ENCODE measurements at places on chromosomes 12 and 14.

DNA sequence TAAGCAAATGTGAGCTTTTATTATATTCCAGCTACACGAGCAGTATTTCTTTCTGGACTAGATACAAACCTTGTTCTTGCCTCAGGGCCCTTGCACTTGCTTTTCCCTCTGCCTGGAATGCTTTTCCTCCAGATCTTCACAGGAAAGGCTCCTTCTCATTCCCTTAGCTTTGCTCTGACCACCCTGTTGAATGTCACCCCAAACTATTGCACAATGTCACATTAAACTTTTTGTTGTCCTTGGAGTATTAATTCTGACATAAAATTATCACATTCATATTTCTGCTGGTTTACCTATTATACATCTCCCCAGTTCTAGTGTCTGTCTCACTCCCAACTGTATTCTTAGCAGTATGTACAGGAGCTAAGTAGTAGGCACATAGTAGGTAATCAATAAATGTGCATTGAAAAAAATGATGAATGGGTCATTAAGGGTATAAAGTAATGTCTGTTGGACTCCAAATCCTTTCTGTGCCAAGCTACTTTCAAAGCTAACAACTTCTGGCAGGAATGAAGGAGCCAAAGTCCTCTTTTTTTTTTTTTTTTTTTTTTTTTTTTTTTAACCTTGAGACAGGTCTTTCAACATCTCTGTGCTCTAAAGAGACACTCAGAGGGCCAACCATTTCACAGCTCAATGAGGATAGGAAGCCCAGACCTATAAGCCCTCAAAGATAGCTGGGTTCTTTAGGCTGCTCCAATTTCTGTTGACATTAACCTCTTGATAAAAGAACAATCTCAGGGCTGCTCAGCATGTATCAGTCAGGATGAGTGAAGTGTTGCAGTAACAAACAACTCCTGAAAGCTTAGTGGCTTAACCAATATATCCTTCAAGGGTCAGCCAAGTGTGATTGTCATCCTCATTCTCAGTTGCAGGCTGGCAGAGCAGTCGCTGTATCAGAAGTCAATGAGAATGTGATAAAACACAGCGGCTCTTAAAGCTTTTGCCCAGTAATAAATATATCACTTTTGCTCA lies 424.4 kb upstream of the TBX3 start:
- no peak for DNase-seq

DNA sequence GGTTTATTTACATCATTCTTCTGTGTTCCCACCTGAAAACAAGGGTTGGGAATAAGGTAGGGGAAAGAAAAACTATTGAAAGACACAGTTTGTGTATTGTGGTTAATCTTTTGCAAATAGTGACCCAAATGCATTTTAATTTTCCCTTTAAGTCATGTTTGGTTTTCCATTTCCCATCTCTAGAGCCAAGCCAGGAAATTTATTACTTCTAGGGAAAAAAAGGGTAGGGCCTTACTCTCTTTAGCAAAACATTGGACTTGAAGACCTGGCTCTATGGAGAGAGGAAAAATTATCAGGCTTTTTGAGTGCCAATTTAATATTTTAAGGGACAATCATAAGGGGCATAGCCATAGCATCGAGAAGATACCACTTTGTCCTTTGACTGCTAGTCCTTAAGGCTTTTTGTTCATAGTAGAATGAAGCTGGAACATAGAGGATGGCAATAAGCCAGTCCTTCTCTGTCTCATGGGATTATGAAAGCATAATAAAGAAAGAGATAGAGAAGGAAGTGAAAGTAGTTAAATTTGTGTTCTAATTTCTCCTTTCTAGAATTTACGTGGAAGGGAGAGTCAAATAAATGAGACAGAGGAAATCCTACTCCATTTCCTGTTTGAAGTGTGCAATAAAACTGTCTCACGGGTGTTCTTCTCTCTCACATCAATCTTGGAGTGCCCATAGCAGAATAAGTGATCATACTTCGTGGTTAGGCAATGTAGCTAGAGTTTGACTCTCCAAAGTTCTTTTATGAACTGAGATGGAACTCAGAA lies 50.9 kb upstream of the PPFIA2 start:
- DNase-seq: no peak

- DNase-seq: no peak
Measured at GRCh38 chr14:24368562-24369252, 723 bp downstream of the NFATC4 start.

DNA sequence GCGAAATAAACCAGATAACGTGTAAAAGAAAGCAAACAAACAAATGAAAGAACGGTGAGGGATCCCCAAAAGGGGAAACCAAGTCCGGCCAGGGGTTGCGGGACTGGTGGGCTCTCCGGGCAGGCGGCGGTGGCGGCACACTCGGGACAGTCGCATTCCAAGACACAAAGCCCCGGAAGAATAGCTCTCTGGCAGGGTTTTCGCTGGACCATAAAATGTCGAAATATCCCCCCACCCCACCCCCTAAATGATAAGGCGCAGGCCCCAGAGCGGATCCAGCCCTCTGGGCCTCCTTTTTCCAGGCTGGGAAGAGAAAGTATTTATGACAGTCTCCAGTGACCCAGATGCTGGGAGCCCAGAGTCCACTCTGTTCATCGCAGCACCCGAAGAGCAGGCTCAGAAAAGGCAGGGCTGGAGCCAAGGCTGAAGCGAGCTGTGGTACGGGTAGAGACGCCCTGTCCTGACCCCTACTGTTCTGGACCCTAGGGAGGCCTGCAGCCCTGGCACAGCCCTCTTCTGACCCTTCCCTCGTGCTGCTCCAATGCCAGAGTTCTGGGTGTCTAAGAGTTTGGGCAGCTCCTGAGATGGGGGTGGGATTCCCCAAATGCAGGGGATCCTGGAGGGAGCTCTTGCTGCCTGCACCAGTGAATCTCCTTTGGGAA lies 2.1 kb upstream of the HOXC8 start:
- DNase-seq: no peak

DNA sequence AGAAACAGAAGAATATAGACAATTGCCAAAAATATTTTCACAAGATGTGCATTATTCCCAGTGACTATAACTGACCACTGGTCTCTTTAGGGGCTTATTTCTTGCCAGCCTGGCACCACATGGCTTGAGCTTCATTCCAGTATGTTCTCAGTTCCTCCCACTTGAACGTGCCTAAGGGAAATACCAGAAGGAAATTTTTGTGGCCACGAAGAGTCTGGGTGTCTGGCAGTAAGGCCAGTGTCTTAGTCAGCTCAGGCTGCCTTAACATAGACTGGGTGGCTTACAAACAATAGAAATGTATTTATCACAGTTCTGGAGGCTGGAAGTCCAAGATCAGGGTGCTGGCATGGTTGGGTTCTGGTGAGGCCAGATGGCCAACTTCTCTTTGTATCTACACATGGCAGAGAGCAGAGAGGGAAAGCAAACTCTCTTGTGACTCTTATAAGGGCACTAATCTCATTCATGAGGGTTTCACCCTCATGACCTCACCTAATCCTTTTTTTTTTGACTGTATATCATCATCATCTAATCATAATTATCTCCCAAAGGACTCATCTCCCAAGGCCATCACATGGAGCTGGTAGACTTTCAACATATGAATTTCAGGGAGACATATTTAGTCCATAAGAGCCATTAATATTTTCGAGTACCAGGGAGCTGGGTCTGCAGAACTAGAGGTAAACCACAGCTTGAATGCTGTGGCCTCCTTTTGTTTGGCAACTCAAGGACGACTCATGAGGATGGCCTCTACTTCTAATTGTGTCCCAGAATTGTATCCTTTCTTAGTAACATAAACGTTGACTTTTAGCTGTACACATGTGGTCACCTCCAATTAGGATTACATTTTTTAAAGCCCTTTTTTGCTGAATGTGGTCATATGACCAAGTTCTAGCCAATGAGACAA lies 5.1 kb upstream of the SMOC1 start:
- no peak for DNase-seq

- DNase-seq: peak; percentile 18
Measured at GRCh38 chr12:124399622-124400021, 104.7 kb downstream of the RFLNA start.

- peak; percentile 67 for DNase-seq
Measured at GRCh38 chr12:11015775-11016430, 6.5 kb downstream of the TAS2R19 start.

GRCh38 chr12:69765515-69765914 lies 26.9 kb downstream of the RAB3IP start:
- no peak for DNase-seq

- no peak for DNase-seq
Measured at GRCh38 chr12:124774462-124775167, 89.0 kb downstream of the SCARB1 start.

- DNase-seq: no peak
Measured at GRCh38 chr12:132020292-132020691, 70.5 kb downstream of the EP400 start.

DNA sequence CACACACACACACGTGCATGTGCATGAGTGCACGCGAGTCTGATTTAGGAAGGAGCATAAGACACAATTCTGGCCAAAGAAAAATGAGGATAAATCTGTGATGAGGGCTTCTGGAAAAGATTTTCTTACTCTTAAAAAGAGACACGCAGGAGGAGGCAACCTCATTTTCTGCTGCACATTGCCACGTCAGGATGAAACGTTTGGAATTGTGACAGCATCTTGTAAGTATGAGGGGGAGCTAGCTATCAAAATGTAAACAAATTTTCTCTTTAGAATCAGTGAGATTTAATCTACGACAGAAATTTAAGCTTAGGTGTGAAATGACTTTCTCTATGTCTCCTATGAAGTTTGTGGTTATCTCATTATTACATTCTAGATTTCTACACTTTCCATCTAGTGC lies 31.1 kb upstream of the NUBPL start:
- no peak for DNase-seq

Data from LoVo (cell line).